ENCODE measurements at places on chromosomes 5 and 9.

- DNase-seq, result no peak
Measured at GRCh38 chr5:69046375-69046957, 47.3 kb upstream of the SLC30A5 start.

- no peak for DNase-seq
Measured at GRCh38 chr5:57232293-57233033, 58.6 kb downstream of the GPBP1 start.

- no peak for DNase-seq
Measured at GRCh38 chr5:135217669-135218485, 181.2 kb downstream of the MACROH2A1 start.

- DNase-seq, result no peak
Measured at GRCh38 chr5:4093236-4093635, 497.6 kb downstream of the IRX1 start.

DNA sequence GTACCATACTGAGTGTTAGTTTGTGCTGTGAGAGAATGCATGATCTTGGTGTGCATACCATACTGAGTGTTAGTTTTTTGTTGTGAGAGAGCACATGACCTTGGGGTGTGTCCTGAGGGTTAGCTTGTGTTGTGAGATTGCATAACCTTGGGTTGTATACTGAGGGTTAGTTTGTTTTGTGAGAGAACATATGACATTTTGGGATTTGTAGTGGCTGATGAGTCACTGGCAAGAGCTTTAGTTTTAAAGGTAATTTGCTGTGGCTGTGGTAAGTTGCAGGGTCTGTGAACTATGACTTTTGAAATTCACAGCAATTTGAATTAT, 1068.3 kb upstream of the EDIL3 start:
- DNase-seq, result no peak

- no peak for DNase-seq
Measured at GRCh38 chr9:111728617-111729366, 65.9 kb downstream of the SHOC1 start.

- DNase-seq, result no peak
Measured at GRCh38 chr9:92616655-92617111, 53.2 kb downstream of the IPPK start.

DNA sequence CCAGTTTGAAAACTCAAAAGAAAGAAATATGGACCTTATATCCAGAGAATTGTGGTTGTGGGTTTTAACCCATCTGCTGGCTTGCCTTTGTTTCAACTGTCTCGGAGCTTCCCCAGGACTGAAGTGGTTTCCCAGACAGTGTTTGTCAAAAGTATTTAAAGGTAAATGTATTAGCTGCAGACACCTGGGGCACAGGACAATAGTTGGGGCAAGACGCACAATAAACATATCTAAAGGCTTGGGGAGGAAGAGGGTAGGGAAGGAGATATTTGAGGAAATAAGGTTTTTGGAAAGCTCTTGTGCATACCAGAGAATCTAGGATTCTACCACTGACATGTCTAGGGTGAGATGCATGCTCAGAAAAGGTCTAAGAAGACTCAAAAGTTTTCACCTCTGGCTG, 99.0 kb downstream of the ADAMTS2 start:
- no peak for DNase-seq

GRCh38 chr9:113609562-113610318, 146.2 kb downstream of the RGS3 start:
- DNase-seq, result no peak

GRCh38 chr5:10596310-10596703, 32.4 kb downstream of the ANKRD33B start:
- DNase-seq, result no peak

- DNase-seq, result peak; percentile 33
Measured at GRCh38 chr9:19493174-19493811, 84.5 kb downstream of the ACER2 start.

DNA sequence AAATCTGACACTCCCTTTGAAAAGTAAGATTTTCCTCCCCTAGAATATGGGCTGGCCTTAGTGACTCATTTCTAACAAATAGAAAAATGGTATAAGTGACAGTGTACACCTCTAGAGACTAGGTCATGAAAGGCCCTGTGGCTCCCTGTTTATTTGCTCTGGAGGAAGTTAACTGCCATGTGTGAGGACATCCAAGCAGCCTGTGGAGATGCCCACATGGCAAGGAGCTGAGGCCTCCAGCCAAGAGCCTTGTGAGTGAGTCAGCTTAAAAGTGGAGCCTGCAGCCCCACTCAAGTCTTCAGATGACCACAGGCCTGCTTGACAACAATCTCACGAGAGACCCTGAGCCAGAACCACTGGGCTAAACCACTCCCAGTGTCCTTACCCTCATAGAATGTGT, 128.1 kb upstream of the LHFPL2 start:
- DNase-seq, result no peak

- DNase-seq, result no peak
Measured at GRCh38 chr5:139889410-139889809, 93.8 kb downstream of the PSD2 start.

GRCh38 chr5:140671472-140672125, 1.8 kb downstream of the DND1 start:
- DNase-seq, result no peak

- no peak for DNase-seq
Measured at GRCh38 chr5:101783241-101784013, 512.7 kb downstream of the SLCO4C1 start.

DNA sequence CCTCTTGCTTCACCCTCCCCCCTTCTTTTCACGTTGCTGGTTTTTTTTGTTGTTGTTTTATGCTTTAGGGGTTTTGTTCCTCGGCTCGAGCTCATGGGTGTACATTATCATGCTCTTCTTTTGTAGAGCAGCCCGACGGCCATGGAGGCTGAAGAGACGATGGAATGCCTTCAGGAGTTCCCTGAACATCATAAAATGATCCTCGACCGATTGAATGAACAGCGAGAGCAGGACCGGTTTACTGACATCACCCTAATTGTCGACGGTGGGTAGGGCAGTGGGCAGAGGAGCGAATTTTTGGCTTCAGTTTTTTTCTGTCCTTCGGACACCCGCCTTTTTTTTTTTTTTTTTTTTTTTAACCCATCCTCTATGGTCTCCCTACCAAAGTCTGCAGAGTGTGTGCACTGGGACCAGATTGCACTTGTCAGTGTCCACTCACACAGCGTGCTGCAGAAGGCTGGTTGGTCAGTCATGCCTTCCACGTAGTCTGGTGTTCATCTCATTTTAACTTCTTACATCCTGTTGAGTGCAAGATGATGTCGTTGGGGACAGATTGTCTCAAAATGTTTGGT, 1.3 kb downstream of the ZNF131 start:
- no peak for DNase-seq

- DNase-seq, result no peak
Measured at GRCh38 chr9:75372499-75373268, 284.4 kb downstream of the OSTF1 start.

DNA sequence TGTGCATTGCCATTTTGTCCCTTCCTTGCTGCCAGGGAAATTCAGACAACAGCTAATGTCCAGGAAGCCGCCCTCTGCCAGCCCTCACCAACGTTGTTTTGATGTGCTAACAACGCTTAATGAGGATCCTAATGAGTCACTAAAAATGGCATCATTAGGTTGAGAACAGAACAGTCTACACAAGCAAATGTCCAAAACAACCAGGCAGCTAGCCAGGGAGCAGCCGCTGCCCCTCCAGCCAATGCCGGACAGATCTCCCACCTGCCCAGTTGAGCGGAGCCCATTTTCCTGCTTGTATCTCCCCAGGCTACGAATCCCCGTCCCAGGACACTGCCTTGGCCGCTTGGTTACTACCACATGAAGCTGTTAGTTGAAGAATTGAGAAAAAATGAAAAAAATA, 40.4 kb upstream of the UNC5A start:
- DNase-seq, result no peak

GRCh38 chr5:168104811-168105481, 186.5 kb upstream of the WWC1 start:
- no peak for DNase-seq

- DNase-seq, result no peak
Measured at GRCh38 chr9:20119566-20119965, 330.7 kb upstream of the SLC24A2 start.

DNA sequence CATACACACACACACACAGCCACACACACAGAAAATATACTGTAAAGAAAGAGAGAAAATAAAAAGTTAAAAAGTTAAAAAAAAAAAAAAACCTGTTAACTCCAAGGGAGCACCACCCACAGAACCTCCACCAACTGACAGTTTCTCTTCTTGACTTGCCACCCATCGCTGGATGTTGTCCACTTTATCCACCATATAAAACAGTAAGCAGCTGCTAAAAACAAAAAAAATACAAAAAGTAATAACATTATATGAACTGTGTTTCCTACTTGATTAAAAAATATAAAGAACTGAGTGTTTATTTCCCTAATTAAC, 1.2 kb downstream of the PURA start:
- no peak for DNase-seq

- DNase-seq, result no peak
Measured at GRCh38 chr5:51104556-51104955, 278.7 kb upstream of the ISL1 start.

DNA sequence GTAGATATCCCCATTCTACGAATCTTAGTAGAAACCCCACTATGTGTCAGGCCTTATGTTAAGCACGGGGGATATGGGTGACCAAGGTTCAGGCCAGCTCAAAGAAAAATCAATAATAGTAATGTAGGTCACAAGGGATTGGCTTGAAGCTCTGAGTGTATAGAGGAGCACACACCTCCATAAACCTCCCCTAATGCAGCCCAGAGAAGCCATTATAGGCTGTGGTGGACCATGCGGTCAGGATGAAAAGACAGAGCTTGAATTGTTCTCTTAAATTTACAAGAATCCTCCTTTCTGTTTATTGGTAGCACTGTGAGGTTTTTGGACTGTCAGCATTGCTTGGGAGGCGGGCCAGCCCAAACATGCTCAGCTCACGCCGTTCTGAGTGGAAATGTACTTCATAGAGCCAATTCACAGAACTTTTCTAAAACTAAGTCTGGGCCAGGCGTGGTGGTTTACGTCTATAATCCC, 9.1 kb downstream of the PDE6A start:
- no peak for DNase-seq

DNA sequence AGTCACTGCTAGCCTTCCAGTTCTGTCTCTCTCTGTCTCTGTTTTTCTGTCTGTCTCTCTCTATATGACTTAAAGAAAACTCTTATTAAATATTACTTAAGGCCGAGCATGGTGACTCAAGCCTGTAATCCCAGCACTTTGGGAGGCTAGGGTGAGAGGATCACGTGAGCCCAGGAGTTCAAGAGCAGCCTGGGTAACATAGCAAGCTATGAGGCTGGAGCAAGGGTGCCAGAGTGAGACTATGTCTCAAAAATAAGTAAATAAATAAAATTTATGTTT, 1.7 kb upstream of the GBGT1 start:
- DNase-seq, result no peak

DNA sequence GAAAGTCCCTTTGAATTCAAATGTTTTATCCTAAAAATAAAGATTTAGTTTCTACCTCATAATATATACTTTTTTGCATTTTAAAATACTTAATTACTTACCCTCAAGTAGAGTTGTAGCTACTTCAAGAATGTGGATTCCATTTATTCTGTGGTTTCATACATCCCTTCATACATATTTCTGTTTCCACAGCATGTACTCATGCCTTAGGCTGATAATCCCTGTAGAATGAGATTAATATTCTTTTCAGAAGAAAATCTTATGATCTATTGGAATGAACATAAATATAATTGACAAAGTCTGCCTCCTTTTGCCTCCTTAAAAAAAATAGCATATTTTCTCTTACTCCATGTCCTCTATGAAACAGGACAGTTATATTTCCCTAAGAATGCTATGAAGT, 465.7 kb downstream of the DTWD2 start:
- DNase-seq, result no peak

DNA sequence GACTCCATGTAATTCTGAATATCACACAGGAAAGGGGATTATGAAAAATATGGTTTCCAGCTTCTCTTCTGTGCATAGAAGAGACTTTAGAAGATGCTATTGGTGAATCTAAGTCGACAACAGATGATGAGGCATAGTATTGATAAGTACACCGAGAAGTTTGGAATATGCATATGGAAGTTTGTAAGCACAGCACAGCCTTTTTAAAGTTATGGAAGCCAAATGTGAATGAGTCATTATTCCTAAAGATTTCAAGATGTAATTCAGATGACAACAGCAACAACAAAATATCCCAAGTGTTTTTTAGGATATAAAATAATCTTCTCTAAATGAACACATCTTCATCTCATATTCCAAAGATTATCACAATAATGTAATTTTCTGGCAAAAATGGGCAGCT, 1723.3 kb downstream of the EFNA5 start:
- DNase-seq, result no peak

GRCh38 chr5:36900283-36900682, 23.7 kb downstream of the NIPBL start:
- no peak for DNase-seq

GRCh38 chr9:69158471-69158870, 15.6 kb upstream of the TJP2 start:
- DNase-seq, result no peak

- DNase-seq, result no peak
Measured at GRCh38 chr5:91712718-91713117, 329.6 kb upstream of the ARRDC3 start.

DNA sequence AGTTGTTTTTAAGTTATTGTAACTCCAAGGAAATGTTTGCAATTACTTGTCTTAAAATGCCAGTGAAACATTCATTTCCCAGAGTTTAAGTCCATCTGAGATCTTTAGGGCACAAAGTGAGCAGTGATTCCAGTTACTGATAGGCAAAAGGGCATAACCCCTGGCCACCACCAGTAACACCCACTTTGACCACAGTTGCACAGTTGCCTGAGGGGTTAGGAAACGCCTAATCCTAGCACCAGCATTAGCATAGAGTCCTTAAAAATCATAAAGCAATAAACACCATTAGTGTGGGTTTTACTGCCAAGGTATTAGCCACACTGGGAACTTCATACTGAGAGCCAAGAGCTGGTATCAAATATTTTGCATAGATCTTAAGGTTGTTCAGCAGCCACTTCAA, 143.9 kb downstream of the SNCAIP start:
- no peak for DNase-seq

GRCh38 chr5:60810438-60811085, 33.5 kb downstream of the ELOVL7 start:
- no peak for DNase-seq

GRCh38 chr5:74864823-74865222, 1.4 kb downstream of the FAM169A start:
- no peak for DNase-seq

GRCh38 chr5:134510970-134511795, 14.3 kb upstream of the JADE2 start:
- DNase-seq, result no peak

Measured in CD4-positive, alpha-beta T cell (primary cell).